ENCODE measurements at places on chromosomes 2 and 18.

DNA sequence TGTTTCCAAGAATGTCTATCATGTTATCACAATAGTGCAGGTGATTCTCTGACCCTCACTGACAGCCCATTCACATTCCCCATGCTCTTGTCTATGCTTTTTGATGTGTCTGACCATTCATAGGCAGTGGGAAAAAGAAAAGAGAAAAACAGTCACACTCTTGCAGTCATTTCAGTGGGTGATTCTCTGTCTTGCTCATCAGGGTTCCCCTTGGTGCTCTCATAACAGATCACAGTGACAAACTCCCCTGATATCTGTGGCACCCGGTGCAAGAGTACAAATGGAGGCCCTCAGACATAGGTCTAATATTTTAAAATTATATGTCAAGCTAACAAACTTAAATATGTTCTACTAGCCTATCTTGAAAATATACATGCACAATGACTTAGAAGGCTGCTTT lies 72.7 kb upstream of the PPP1CB start:
- DNase-seq = no peak

DNA sequence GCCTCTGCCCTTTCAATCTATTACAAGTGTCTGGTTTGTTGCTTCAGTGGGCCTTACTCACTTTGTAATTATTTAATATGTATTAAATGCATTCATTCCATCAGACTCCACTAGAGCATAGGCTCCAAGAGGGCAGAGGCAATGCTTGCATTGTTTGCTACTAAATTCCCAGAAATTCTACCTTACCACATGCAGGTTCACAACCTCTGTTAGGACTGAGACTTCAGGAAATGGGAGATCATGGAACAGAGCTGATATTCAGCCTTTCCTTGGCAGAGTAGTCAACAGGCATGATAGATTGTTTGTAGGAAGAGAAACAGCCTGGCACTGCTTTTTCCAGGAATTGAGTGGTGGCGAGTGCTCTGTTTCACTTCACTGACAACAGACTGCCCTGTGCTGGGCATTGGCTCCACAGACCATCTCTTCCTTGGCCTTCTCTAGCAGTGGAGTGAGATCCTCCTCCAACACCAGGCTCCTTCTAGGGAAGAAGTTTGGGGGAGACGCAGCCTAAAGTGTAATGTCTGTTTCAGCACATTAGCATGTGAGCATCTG lies 6.2 kb upstream of the MATN3 start:
- DNase-seq = no peak

DNA sequence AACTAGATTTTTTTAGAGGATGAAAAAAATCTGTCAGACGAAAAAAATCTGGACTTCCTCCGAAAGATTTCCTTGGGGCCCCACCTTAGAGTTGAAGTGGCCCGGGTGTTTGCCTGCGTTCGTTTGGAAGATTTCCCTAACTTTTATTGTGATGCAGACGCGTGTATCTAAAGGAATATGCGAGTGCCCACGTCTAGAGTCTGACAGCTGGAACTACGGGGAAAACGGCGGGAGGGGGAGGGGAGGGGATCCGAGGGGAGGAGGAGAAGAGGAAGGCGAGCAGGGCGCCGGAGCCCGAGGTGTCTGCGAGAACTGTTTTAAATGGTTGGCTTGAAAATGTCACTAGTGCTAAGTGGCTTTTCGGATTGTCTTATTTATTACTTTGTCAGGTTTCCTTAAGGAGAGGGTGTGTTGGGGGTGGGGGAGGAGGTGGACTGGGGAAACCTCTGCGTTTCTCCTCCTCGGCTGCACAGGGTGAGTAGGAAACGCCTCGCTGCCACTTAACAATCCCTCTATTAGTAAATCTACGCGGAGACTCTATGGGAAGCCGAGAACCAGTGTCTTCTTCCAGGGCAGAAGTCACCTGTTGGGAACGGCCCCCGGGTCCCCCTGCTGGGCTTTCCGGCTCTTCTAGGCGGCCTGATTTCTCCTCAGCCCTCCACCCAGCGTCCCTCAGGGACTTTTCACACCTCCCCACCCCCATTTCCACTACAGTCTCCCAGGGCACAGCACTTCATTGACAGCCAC lies 2.4 kb upstream of the SP9 start:
- DNase-seq = no peak

DNA sequence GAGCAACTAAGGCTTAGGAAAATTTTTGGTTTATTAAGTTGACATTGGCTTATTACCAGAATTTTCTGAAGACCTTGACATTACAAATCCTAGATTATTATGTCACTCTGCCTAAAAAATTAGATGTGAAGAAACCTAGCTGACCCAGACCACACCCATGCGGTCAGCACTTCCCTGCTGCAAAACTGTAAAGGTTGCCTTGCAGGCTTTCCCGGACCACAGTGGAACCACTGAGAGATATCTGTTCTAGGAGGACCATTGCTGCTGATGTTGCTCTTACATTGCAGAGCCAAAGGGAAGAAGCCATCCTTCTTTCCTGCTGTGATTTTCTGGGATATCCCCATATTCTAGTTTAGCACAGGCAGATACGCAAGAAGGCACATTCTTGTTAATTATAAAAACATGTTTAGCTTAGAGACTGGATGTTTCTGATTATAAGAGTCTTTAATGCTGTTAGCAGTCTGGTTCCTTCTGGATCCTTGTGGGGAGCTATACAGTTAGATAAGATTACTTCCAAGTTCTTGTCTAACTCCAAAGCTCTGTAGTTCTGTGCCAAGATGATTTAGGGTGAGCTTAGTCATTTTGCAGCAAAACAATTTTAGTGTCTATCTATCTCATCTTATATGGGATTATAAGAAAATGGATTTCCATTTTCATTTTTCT lies 70.2 kb downstream of the AOX1 start:
- no peak for DNase-seq

- DNase-seq = no peak
Measured at GRCh38 chr18:10726198-10727068, 200.6 kb downstream of the NAPG start.

DNA sequence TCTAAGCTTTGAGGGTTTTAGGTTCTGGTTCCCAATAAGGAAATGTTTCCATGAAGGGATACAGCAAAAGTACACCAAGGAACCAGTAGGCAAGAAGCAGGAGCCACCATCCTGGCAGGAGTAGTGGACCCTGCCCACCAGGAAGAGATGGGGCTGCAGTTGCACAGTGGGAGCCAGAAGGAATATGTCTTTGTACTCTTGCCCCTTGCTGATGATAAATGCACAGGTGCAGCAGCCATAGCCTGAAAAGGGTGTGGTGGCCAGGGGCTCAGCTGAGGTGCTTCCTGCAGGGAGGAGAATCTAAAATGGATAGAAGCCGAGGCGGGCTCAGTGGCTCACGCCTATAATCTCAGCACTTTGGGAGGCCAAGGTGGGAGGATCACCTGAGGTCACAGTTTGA lies 27.5 kb downstream of the TMEM127 start:
- no peak for DNase-seq

DNA sequence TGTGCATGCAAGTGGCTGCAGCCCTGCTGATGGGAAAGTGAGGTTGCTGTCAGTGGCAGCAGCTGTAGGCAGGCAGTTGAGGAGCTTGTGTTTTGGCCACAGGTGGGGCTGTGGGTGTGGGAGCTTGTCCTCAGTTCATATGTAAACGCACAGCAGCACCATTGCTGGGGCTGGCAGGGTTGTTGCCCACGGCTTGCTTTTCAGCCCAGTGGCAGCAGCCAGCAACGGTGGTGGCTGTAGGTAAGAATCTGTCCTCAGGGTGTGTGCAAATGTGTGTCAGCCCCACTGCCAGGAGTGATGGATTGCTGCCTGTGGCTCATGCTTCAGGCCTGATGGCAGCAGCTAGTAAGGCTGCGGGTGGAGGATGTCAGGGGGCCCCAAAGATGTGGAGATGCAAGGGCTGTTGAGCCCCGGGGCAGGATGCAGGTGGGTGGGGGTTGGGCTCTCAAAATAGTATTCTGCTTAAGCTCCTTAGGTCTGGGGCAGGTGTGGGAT lies 141.3 kb upstream of the THUMPD2 start:
- DNase-seq = no peak

DNA sequence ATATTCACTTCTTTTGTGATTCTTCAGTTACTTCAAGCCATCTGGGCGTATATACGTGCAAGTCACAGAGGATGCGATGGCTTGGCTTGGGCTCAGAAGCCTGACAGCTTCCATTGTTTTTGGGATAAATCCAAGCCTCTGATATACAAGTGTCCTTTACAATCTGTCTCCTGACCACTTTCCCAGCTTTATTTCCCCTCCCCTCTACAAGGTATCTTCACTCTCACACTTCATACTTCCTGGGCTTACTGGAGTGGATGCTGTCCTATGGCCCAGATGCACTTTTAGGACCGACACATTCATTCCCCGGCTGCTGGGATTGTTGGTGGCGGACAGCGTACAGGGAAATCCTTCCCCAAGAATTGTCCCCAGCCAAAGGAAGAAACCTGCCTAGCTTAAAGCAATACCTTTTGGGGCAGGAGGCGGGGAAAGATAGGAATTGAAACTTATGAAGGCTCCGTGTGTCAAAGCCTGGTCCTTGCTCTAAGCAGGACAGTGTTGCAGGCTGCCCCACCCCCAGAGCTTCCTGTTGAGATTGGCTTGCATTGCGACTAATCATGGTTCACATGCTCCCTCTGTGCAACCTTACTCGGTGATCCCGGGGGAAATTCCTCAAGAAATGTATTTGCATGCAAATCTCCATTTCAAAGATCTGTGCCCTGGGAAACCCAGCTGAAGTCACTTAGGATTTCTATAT lies 802.9 kb upstream of the ID2 start:
- DNase-seq = no peak

DNA sequence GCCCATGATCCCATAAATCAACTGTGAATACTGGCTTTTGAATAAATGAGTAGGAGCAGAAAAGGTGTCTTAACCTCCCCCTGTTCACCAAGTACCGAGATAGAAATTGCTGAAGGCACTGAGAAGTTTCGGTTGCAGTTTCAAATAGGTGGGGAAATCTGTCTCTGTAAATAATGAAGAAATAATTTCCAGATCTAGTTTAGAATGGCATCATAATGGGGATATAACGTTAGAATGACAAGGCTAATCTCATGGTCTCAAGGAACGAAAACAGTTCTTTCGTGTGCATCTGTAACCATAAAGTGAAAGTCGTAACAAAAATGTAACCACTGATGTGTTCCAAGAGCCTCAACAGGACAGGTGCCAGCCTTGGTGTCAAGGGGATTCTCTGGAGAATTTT lies 49.9 kb upstream of the TMEM18 start:
- no peak for DNase-seq

DNA sequence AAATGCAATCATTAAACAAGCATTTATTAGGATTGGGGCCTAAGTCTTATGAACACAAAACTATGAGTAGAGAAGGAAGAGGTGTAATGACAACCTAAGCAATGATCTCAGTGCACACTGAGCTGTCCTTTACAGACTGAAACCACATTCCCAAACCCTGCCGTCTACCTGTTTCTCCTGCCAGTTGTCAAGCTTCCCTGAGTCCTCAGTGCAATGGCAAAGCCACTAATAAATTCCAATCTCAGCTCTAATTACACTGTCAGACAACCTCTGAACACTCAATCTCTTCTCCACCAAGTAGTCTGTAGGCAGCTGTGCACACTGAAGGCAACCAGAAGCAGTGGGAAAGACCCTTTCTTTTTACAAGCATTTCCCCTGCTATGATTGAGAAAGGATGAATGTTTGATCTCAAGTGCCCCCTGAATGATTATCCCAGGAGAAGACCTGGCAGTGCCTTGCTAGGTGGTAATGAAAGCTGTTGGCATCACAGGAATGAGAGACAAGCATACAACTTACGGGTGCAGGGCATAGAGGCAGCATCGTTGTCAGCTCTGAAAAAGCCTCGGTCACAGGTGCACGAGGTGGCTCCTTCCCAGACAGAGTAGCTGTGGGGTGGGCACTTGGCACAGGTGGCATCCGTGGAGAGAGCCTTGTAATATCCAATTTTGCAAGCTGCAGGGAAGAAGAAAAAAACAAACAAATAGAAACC lies 71.4 kb downstream of the EPHA4 start:
- no peak for DNase-seq

- no peak for DNase-seq
Measured at GRCh38 chr2:132984731-132985130, 314.7 kb upstream of the LYPD1 start.

GRCh38 chr2:11539317-11540147 lies 5.7 kb downstream of the GREB1 start:
- DNase-seq = no peak

DNA sequence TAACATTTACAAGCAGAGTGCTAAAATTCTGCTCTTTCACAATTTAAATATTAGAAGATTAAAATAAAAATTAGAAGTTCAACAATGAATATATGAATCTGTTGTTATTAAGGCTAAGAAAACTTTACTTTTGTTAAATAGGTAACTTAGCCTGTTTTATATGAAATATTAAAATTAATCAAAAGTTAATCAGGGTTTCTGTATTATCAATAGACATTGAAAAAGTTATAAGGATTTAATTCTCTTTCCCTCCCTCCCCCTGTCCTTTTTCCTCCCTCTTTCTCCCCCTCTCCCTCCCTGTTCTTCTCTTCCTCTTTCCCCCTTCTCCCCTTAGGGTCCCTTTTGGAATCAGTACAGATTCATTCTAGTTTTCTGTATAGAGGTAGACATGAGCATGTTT lies 12.1 kb downstream of the BBS5 start:
- DNase-seq = no peak

GRCh38 chr2:233256048-233256447 lies 4.6 kb downstream of the ATG16L1 start:
- no peak for DNase-seq

- no peak for DNase-seq
Measured at GRCh38 chr2:6788614-6789013, 77.1 kb downstream of the CMPK2 start.

GRCh38 chr2:222769446-222769845 lies 91.4 kb upstream of the ACSL3 start:
- DNase-seq = no peak

DNA sequence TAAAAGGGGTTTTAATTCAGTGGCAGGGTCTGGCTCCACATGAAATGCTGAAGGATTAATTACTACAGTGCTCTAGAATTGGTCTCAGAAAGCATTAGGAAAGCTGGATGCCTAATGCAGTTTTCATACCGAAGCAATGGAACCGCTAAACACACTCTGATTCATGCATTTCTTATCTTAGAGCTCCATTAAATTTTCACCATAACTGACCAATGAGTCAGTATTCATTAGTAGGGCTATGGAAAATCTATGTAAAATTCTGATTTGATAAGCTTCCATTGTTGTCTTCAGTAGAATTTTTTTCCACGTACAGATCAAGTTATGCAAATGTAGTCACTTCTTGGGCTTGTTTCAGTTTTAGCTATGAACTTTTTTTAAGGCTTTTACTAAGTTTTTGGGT lies 359.9 kb downstream of the ARHGAP15 start:
- DNase-seq = no peak

- DNase-seq = peak; percentile 63
Measured at GRCh38 chr2:67616749-67617148, 219.6 kb downstream of the ETAA1 start.
